ENCODE measurements at places on chromosomes 2 and 18.
A peak's percentile ranks its signal among the peaks of the same experiment; 100 is the strongest.

GRCh38 chr2:11573418-11574175, 39.8 kb downstream of the GREB1 start:
- DNase-seq: no peak

- DNase-seq: no peak
These were observed 128.4 kb upstream of the MC4R start for GRCh38 chr18:60500960-60501359.

GRCh38 chr18:66317243-66318090, 286.4 kb downstream of the CDH19 start:
- no peak for DNase-seq

DNA sequence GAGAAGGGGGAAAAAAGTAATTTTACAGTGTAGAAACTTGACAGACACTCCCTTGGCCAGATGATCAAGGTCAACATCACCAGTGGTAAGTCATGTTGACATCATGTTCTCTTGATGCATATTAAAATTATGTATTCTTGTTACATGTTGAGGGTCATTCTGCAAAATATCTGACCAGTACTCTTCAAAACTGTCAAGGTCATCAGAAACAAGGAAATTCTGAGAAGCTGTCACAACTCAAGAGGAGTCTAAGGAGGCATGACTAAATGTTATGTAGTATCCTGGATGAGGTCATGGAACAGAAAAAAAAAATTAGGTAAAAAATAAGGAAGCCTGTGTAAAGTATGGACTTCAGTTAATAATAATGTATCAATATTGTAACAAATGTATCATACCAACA, 6.3 kb downstream of the SGPP2 start:
- DNase-seq: no peak

GRCh38 chr18:35572644-35573043, 8.9 kb upstream of the GALNT1 start:
- DNase-seq: no peak

DNA sequence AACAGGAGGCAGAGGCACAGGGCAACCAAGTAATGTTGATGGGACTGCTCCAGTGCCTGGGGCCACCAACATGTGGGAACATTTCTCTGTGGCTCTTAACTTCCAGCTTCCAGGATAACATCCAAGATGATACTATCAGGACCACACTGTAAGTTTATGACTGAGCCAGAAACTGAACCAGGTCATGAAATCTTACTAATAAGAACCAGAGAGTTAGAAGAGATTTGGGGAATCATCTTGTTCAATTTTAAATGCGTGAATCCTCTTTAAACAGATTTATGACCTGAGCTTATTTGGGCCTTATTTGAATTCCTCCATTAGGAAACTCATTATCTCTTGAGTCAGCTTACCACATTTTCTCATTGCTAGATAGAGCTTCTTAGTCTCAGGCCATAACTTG, 45.0 kb downstream of the MAP2 start:
- DNase-seq: no peak

DNA sequence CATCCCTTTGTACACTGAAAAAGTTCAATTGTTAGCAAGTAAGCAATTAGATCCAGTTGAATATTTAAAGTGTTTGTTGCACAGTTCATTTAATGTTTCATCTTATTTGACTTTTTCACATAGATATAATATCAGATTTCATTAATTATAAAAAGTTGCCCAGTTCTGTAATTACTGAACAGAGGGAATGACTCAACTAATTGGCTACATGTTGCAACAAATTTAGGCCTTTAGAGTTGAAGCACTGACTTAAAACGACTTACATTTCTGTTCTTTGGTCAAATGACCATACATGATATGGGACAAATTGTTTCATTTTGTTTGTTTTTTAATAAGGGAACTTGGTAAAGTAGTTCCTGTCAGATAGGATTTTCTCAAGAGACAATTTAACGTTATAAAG, 68.5 kb upstream of the FAM117B start:
- no peak for DNase-seq

GRCh38 chr2:128623776-128624761, 305.4 kb upstream of the HS6ST1 start:
- DNase-seq: no peak

- DNase-seq: no peak
These were observed 91.0 kb downstream of the MAPRE2 start for GRCh38 chr18:35132021-35132902.

GRCh38 chr2:169007941-169008340, 23.2 kb downstream of the ABCB11 start:
- DNase-seq: no peak

- peak; percentile 43 for DNase-seq
These were observed 144.1 kb upstream of the ZNF236 start for GRCh38 chr18:76678248-76678647.

GRCh38 chr2:57160976-57161375, 885.6 kb upstream of the VRK2 start:
- no peak for DNase-seq

GRCh38 chr2:55705027-55705653, 11.5 kb upstream of the PNPT1 start:
- no peak for DNase-seq

- DNase-seq: no peak
These were observed 12.6 kb downstream of the EIF2AK3 start for GRCh38 chr2:88614497-88615157.

GRCh38 chr2:168256448-168256847, 9.1 kb upstream of the STK39 start:
- no peak for DNase-seq

DNA sequence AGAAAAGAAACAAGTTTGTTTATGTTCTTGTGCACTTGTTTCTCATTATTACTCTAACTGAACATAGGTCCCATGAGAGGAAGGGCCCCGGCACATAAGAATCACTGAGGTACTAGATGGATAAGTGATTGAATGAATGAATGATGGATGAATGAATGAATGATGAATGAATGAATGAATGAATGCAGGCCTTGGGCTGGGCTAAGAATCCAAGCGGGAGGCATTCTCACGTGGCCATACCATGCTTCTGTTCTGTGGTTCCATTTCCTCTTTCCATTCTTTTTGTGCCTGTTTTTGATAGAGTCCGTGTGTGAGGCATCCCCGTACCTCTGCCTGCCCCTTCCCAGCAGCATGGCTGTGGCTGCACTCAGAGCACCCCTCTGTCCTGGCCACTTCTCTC, 94.8 kb downstream of the SH3BP4 start:
- no peak for DNase-seq

GRCh38 chr18:42113529-42114191, 158.6 kb downstream of the PIK3C3 start:
- no peak for DNase-seq

Data from head of caudate nucleus (tissue), 42 donors.